Ovary (tissue), 10 donors: ENCODE measurements at places on chromosomes 13 and 19.

- no peak for DNase-seq
These were observed 483.1 kb downstream of the GPC6 start for GRCh38 chr13:93709506-93710244.

DNA sequence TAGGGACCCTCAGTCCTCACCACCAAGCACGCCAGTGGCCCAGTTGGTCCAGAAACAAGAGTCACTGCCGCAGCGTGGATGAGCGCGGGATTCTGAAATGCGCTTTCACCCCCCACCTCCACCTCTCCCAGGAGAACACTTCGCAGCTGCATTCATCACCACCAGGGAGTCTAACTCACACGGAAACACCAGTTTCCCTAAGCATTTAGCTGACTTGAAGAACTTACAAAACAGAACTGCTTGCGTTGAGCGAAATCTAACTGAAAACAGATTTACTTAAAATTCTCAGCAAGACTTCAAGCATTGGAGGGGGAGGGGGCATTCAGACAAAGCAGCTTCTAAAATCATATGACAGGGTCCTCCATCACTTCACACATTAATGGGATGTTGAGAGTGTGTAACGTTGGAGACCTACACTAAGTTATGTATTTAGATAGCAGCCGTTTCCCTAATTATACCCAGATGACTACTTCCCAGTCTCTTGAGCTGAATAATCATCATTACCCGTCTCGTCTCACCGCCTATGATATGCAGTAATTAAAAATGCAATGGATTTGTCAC is 258.2 kb upstream of the IRS2 start:
- DNase-seq, result no peak

GRCh38 chr13:20498129-20498528 is 27.5 kb downstream of the CRYL1 start:
- no peak for DNase-seq

DNA sequence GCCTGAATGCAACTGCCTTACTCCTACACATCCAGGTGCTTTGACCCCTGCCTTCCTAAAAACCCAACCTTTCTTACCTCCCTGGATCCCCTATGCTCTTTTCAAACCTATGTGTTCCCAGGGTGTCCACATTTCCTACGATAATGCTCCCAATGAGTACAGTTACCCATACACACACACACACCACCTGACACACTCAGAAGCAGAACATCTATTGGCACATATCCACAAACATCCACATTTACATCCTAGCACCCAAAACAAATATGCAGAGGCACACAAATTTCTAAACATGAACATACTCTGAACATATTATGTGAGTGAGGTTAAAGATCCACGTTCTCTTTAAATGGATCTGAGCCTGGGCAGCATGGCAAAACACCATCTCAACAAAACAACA is 22.4 kb upstream of the PLAUR start:
- DNase-seq, result no peak

DNA sequence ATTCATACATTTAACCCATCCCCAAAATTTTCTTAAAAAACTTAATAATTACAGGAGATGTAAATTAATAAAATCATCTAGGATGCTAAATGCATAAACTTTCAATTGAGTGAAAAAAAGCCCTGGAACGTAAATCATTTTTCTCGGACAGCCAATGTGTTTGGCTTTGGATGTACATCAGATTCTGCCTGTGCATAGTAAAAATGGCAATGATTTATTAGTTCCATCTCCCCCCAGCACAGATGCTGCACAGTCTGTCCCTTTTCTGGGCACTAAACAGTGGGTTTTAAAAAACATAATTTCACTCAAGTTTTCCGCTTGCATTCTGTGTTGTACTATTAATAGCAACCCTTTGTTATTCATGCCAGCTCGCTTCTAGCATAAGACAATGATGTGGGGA is 147.7 kb downstream of the TM9SF2 start:
- DNase-seq, result no peak

- DNase-seq, result no peak
These were observed 17.9 kb upstream of the LYPD3 start for GRCh38 chr19:43483281-43483680.

- no peak for DNase-seq
These were observed 99.6 kb upstream of the HTR2A start for GRCh38 chr13:46996316-46997030.

DNA sequence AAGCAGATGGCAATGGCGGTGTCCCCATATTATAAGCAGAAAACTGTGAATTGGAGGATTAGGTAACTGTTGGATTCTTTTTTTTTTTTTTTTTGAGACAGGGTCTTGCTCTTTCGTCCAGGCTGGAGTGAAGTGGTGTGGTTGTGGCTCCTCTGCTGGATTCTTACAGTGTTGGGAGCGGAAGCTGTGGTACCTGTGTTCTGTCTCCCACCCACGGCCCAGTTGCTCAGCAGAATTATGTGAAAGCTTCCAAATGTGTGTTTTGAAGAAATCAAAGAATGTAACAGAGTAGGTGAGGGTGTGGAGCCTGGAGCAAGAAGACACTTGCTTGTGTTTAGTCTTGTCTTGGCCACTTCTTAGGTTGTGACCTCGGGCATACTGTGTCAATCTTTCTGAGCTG is 295.6 kb downstream of the SHISA2 start:
- no peak for DNase-seq

DNA sequence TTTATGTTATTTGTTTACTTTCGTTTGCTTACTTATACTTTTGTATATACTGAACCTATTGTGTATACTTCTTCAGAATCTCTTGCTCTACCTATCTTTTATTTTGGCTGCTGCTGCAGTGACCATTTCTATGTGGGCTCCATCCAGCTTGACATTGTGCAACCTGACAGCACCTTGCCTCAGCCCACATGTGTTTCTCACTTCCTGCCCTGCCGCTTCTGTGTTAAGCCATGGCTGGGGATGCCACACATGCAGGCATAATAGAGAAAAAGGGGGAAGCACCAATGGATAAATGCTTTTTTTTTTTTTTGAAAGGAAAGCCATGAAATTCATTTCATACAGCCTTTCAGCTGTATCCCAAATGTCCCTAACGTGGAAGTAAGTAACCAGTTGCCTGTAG is 147.6 kb downstream of the RBM26 start:
- no peak for DNase-seq
